Tongue (tissue), 3 donors: ENCODE measurements at places on chromosomes 6 and 20.

DNA sequence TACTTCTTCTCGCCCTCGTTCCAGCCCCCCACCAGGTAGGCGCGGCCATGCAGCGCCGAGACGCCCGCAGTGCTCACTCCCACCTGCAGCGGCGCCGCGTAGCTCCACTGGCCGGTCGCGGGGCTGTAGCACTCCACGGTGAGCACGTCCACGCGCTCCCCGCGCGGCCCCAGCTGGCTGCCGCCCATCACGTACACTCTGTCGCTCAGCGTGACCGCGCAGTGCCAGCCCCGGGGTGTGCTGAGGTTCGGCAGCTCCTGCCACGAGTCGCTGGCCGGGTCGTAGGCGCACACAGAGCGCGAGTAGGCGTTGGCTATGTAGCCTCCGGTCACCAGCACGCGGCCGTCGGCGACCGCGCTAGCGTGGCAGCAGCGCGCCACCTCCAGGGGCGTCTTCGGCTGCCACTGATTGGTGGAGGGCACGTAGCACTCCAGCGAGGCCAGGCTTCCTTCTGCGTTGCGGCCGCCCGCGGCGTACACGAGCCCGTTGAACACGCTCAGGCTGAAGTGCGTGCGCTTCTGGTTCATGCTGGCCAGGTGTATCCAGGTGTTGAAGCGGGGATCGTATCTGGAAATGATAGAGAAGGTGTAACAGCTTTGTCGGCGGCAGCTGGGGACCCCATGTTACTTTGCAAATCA, 13.7 kb downstream of the KLHL31 start:
- peak; percentile 75 for DNase-seq

DNA sequence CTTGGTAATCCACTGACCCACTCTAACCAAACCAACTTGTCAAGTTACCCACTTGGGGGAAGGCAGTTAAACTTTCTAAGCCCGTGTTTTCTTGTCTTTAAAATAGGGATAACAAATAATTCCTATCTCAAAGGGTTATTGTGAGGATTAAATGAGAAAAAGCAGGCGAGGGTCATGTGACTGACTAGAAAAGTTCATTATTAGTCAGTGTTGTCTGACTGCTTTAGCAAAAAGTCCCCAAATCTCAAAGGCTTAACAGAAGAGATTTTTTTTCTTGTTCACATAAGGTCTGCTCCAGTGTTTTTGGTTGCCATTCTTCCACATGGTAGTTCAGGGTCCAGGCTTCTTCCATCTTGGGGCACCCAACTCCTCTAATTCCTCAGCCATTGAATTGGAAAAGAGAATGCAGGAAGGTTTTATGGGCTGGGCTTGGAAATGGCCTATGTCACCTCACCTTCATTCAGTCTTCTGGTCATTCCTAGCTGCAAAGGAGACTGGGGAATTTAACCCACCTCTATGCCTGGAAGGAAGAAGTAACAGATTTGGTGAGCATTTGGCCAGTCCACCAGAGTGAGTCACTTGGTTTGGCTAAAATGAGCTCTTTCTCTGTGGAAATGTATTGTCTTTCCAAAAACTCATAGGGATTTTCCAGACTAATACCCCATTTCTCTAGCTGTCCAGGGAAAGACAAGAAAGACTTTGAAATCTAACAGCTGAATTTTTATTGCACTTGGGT, 77.0 kb downstream of the CAP2 start:
- no peak for DNase-seq

DNA sequence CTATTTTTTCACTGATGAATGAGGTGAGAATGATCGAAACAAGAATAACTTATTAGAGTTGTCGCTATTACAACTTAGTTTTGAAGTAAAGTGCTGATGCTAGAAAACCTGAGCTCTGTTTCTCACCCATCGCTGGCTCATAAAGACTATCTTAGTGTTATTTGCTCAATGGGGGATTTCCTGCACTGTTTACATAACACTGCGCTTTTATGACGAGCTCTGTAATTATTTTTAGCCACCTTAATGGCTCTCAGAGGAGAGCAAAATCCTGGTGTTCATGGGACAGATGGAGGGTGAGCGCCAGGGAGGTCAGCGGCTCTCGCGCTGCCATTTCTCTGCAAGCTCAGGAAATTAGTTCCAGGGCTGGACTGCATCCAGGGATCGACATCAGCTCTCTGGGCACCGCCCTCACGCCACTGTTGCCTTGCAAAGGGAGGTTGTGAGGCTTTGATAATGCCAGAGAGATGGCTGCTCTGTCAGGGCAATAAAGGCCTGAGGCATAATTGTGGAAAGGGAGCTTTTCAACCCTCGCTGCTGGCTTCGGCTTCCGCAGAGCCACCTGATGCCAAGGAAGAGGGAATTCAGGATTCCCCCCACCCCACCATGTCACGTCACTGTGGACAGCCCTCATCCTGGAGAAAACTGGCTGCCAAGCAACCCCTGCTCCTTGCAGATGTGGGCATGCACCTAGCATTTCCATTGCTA, 72.0 kb downstream of the DACT2 start:
- DNase-seq: peak; percentile 86

DNA sequence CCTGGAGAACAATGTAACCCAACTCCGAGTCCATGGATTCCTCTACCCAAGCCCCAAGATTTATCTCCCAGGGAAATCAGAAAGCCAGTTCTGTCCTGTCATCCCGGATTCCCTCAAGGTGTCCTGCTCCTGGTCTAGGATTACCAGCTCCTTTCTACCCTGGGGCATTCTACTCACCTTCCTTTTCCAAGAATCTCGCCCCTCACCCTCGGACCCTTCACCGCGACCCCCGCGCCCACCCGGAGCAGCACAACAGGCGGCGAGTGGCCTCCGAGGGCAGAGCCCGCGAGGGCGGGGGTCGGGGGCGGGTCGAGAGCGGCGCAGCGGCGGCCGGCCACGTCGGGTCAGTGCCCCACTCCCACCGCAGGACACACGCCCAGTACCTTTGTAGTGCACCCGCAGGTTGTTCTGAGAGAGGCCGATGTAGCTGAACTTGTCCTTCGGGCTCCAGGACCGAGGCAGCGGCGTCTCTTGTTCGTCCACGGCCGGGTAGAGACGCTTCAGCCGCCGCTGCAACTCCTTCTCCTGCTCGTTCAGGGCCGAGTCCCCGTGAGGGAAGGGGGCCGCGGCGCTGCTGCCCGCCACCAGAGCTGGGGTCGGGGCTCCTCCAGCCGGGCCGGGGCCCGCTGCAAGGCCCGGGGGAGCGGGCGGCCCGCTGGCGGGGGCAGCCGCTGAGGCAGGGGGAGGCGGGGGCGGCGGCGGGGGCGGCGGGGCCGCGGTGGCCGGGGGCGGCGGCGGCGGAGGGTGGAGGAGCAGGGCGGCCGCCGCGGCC, 897 bp downstream of the RANBP9 start:
- peak; percentile 56 for DNase-seq

GRCh38 chr6:91538622-91539021, 951.8 kb upstream of the MAP3K7 start:
- DNase-seq: no peak

DNA sequence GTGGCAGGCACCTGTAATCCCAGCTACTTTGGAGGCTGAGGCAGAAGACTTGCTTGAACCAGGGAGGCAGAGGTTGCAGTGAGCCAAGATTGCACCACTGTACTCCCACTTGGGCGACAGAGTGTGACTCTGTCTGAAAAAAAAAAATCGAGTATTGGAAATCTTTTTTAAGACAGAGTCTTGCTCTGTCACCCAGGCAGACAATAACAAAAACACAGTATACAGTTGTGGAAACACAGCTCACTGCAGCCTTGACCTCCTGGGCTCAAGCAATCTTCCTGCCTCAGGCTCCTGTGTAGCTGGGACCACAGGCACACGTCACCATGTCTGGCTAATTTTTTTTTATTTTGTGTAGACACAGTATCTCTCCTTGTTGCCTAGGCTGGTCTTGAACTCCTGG, 15.0 kb downstream of the NANP start:
- DNase-seq: no peak

DNA sequence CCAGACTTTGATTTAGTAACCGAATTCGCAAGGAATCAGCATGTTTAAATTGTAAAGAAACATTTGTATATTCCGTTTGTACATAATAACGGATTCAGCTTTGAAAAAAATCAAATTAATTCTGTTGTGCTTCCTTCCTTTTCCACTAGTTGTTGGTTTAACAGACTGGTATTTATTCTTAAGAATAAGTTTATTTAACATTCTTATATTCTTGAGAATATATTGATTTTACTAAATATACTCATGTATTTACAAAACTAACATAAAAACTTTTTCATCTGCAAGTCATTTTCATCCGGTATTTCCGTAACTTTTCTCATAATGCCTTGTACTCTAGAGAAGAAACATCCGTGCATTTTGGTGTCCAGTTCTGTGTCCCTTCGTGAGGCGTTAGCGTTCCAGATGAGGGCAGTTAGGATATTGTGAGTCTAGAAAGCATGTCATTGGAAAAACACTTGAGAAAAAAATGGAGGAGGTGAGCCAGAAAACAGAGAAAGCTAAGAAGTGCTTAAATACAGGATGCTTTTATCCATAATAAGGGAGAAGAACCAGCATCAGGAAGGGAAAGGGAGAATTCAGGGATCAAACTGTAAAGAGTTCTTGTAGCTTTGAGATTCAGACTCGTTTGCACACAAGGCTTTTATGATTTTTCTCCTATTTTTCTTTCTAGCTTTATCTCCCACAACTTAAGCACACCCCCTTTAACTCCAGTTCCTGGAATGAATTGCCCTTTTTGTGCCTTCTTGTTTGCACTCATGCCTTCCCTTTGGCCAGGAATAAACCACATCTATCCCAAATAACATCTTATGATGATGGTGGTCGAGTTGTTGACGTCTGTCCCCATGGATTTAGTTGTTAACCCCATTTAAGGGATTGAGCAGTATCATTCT, 1.8 kb downstream of the WRNIP1 start:
- no peak for DNase-seq

DNA sequence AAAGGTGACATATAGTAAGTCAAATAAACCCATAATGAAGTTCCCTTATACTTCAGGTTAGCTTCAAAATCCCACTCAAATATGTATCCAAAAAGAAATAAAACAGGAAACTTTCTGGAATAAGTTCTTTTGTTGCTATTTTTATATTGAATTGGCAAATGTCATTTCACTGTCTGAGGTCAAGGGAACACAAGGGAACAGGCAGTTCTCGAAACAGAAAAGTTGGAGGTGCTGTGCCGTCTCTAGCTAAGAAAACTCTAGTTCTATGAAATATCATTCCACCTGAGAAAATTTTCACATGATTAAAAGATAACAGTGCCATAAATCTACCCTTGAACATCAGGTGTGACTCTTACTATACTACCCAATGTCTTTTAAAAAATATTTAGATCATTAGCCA, 358.5 kb downstream of the PRKN start:
- DNase-seq: no peak

- no peak for DNase-seq
Observed at GRCh38 chr6:138891255-138891986, 95.5 kb downstream of the ECT2L start.

DNA sequence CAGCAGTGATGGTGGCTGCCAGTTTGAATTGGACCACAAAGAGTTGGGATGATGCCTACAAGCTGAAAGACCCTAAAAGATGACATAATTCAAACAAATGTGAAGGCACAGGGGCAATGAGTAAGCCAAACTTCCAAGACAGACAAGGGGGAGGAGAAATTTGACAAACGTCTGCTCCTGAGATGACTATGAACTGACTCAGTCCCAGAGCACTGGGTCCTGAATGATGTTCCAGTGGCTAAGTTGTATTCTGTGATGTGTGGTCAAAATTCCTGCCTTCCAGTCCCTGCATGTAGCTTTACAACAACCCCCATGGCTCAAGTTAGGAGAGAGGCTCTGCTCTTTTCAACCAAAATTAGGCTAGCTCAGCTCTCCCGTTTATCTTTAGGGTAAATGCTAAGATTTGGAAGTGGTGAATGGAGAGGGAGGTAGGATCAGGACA, 86.1 kb upstream of the SIRPA start:
- no peak for DNase-seq

DNA sequence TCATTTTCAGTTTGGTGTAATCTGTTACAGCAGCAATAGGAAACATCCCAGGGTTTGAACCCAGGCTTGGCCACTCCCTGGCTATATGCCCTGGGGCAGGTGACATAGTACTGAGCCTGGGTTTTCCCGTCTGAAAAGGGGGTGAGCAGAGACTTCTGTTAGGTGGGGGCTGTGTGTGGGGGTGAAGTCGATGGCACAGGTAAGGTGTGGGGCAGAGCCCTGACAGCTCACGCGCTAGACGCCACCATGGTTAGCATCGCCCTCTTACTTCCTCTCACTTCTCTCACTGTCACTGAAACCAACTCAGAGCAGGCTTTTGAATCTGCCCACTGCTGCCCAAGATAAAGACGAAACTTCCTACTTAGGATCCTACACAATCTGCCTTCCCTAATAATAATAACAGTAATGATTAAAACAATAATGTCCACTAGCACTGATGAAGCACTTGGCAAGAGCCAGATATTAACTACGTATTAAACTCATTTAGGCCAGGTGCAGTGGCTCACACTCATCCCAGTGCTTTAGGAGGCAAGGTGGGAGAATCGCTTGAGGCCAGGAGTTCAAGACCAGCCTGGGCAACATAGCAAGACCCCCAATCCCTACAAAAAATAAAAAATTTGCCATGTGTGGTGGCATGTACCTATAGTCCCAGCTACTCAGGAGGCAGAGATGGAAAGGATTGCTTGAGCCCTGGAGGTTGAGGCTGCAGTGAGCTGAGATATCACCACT, 117.9 kb upstream of the PTPN1 start:
- no peak for DNase-seq

DNA sequence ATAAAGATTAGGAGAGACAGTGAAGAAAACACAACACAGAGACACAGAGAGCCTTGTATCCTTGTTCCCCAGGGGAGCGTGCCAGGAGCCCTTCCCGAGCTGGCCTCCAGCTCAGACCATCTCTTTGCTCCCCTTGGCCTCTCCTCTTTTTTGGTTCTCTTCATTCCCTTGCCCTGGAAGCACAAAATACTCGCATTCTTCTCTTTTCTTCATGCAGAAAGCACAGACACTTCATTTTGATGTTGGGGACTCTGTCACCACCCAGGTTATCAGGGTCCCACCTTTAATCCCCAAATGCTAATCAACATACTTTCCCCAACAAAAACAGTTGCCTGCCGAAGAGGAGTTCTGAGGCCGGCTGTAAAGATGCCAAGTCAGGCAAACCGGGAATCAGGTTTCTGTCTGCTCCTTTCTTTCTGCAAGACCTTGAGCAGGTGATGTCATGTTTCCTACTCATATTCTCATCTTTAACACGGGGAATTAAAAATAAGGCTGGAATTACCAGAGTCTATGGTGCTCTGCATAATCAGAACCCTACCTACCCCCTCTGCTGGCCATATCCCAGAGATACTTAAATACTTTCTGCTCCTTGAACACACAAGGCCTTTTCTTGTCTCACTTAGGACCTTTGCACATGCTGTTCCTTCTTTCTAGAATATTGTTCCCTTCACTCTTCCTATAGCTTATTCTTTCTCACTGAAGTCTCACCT, 21.7 kb downstream of the TGM6 start:
- DNase-seq: peak; percentile 53
